ENCODE measurements at places on chromosomes 6 and 20. TPM values are rescaled to one million over a fixed set of nuclear protein-coding genes. Genes with fewer than 3 reads are reported as not detected.

TFAP2C gene
- total RNA-seq = 11.3 TPM

DNA sequence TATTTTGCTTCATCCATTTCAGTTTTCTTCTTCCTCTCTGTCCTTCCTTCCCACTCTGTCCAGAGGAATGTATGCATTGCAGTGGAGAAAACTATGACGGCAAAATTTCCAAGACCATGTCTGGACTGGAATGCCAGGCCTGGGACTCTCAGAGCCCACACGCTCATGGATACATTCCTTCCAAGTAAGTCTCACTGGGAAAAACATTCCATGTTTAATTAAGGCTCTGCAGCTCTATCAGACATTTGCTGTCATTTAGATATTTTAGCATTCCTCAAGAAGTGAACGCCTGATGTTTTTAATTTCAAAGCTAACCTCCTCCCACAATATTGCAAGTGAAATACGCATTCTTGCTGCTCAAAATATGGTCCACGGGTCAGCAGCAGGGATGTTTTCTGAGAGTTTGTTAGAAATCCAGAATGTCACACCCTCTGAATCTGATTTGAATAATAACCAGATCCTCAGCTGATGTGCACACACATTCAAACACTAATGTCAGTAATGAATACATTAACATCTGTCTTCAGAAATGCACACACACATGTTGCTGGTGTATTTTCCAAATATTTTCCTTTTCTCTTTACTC lies 12.8 kb downstream of the PLG start:
- no peak for DNase-seq

GRCh38 chr20:22688485-22688884 lies 104.1 kb upstream of the FOXA2 start:
- no peak for DNase-seq

- no peak for DNase-seq
Measured at GRCh38 chr20:57013741-57014140, 252.7 kb downstream of the BMP7 start.

GRCh38 chr6:16399158-16399557 lies 160.8 kb downstream of the GMPR start:
- no peak for DNase-seq

DNA sequence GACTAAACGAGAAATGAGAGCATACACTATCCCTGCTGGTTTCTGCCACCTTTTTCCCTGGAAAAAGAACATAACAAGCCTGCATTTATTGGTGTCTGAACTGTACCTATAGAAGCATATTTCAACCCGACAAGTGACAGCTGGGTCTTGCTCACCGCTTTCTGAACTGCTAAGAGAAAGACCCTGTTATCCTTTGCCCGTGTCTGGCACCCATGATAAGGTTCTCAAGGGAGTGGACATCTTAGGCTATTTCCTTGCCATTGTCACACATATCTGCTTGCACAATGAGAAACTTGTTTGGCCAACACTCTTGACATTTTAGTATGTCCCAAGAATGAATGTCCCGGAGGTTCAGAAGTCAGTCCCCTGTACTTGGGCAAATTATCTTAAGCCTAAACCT lies 19.3 kb downstream of the RIPOR2 start:
- DNase-seq = no peak

- DNase-seq = no peak
Measured at GRCh38 chr20:41011551-41012067, 17.0 kb upstream of the TOP1 start.

DNA sequence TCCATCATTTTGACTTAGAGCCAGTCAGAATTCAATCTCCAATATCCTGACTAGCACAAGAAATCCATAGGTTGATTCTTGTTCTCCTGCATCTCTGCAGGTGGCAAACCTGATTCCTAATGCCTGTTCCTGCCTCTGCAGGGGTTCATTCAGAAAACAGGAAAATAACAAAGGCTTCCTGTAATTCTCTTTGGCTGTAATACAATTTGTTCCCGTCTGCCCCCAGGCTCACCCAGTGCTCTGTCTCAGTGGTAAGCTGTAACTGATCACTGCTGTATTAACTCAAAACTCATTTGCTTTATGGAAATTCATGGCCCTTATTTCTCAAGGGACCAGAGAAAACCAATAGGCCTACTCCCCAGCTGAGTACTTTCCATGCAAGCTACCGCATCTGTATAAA lies 88.6 kb downstream of the OPRM1 start:
- no peak for DNase-seq

- DNase-seq = peak; percentile 89
Measured at GRCh38 chr6:166032366-166033200, 135.1 kb downstream of the TBXT start.

DNA sequence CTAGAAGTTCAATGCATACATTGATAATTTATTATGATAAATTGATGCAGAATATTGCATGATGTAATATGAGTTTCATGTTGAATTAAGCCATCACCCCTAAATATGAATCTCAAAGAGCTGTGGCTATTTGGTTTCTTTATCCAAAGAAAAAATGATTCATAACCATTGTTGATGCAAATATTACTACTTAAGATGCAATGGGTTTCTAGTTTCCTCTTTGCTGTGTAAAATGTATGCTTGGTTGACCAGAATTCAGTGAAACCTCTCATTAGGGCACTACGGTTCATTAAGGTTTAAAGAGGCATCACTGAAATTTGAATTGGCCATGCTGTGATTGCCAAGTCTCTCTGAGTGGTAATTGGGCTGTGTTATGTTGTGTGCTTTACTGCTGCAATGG lies 492.5 kb upstream of the FLRT3 start:
- DNase-seq = no peak

DNA sequence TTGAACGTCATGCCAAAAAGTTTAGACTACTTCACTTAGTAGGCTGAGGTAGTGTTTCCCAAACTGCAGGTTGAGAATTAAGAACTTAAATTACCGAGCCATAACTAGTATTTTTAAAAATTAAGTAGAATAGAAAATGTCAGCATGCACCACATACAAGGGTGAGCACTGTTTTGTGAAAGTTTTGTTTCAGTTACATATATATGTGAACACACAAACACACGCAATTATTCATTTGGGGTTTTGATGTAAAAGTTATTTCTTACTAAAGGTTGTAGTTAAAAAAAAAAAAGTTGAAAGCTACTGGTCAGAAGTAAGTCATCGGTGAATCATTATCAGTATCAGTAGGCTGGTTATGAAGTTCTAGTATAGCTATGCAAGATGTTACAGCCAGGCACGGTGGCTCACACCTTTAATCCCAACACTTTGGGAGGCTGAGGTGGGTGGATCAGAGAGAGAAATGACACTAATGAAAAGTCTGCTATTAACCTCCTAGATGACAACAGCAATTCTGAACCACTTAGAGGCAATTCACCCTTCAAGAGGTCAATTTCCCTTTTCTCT lies 24.1 kb downstream of the FASTKD5 start:
- DNase-seq = no peak

MOG gene
- total RNA-seq = not detected

- DNase-seq = no peak
Measured at GRCh38 chr6:48111143-48111506, at the start of gene PTCHD4. TSS of gene PTCHD4 (minus strand) at chr6:48111197. CDS start at chr6:48068957, 42,240 bp downstream.

GRCh38 chr20:24943731-24944130 lies 5.3 kb upstream of the CST7 start:
- DNase-seq = no peak

IL22RA2 gene
- not detected for total RNA-seq

HAO1 gene
- total RNA-seq = not detected

DNA sequence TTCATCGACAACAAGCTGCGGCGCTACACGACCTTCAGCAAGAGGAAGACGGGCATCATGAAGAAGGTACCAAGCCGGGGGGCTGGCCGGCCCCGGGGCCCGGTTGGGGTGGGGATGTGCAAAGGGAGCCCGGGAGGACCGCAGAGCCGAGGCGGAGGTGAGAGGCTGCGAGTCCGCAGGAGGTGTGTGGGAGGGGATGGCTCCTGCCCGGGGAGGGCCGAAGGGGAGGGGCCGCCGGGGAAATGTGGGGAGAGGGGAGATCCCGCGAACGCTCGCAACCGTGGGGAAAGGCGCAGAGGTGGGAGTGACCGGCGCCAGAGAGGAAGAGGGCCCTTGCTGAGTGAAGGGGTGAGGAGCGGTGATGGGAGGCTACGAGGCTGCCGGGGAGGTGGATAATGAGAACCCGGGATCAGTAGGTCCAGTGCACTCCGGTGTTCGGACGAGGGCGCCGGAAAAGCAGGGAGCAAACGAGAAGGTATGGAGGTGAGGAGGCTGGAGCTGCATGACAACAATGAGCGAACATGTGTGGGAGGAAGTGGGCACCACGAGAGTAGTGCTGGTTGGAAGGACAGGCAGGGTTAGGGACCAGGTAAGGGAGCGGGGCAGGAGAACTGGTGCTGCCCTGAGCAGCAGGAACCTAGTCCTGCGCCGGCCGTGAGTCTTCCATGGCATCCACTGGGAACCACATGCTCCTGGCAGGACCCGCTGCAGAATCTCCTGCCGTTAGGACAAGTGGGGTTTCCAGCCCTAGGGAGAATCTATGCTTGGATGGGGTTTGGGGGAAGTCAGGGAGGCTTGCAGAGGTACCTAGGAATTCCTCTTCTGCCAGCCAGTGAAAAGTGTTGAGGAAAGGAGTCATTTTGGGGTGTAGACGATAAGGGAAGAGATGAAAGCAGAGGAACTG lies 1.3 kb downstream of the SRF start:
- DNase-seq = no peak

LBP gene
- not detected for total RNA-seq

DPPA5 gene
- not detected for total RNA-seq

GRCh38 chr6:42864602-42865001 lies 14.8 kb upstream of the RPL7L1 start:
- DNase-seq = no peak

GRCh38 chr6:132132924-132133639 lies 181.9 kb upstream of the CCN2 start:
- no peak for DNase-seq

NKAIN2 gene
- 3.7 TPM for total RNA-seq

- DNase-seq = peak; percentile 62
Measured at GRCh38 chr20:25178563-25179438, 16.7 kb upstream of the ENTPD6 start.

GRCh38 chr6:9938801-9939200 lies 476.1 kb downstream of the TFAP2A start:
- no peak for DNase-seq

C6orf52 gene
- total RNA-seq = 0.81 TPM

Measured in NCI-H460 (cell line).